ENCODE measurements at places on chromosomes 13 and 19.

GRCh38 chr19:12987781-12988180 is 7.5 kb upstream of the NFIX start:
- DNase-seq, result no peak

GRCh38 chr19:51681286-51681941 is 11.7 kb upstream of the SPACA6 start:
- DNase-seq, result no peak

GRCh38 chr19:32227561-32228165 is 117.7 kb upstream of the ZNF507 start:
- DNase-seq, result no peak

DNA sequence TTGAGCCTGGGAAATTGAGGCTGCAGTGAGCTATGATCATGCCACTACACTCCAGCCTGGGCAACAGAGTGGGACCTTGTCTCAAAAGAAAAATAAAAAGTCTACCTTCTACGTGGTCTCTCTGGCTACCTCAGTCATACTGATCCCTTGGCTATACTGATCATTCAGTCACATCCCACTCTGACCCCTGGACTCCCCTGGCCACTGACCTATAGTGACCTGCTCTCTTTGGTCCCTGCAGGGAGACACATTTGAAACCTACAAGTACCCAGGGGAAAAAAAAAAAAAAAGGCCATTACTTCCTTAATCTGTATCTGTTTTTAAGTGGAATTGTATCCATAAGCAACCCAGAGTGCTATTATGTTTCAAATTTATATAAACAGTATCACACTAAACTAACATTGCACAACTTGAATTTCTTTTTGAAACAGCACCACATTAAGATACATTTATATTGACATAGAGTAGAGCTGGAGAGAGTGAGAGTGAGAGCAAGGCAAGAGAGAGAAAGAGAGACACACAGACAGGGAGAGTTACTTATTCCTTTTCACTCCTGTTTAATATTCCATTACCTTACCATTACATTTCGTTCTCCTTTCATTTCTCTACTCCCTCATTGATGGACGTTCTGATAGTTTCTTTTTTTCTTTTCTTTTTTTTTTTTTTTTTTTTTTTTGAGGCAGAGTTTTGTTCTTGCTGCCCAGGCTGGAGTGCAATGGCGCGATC is 23.7 kb upstream of the CERS4 start:
- no peak for DNase-seq

- no peak for DNase-seq
These were observed 187.6 kb upstream of the TSC22D1 start for GRCh38 chr13:44763615-44764301.
